Muscle of leg (tissue), 16 donors: ENCODE measurements at places on chromosomes 1 and 21. TPM values are rescaled to one million over a fixed set of nuclear protein-coding genes. Genes with fewer than 3 reads are reported as not detected.

CSMD2 gene
- total RNA-seq: 0.27 TPM

HMGCS2 gene
- total RNA-seq: 0.13 TPM

KRTAP22-1 gene
- total RNA-seq: not detected

USH2A gene
- total RNA-seq: 0.40 TPM

PLA2G2A gene
- 0.35 TPM for total RNA-seq

AKT3 gene
- 25.0 TPM for total RNA-seq

PWP2 gene
- 2.4 TPM for total RNA-seq

TGFBR3 gene
- 45.4 TPM for total RNA-seq

NMNAT2 gene
- total RNA-seq: 0.49 TPM
